ENCODE measurements at places on chromosomes 1 and 21. TPM values are rescaled to one million over a fixed set of nuclear protein-coding genes. Genes with fewer than 3 reads are reported as not detected.

Gene ERMAP
- 4.2 TPM for total RNA-seq

Gene LCE3D
- 1.8 TPM for total RNA-seq

Gene DSTYK
- total RNA-seq, result 10.1 TPM

Gene CELA2A
- total RNA-seq, result not detected

Gene MTF1
- total RNA-seq, result 5.4 TPM

Gene TNFRSF9
- total RNA-seq, result 3.6 TPM

Gene HCRTR1
- not detected for total RNA-seq

Gene IQCC
- 1.9 TPM for total RNA-seq

Gene TNFSF4
- 0.05 TPM for total RNA-seq

Gene TMIGD3
- not detected for total RNA-seq

Gene ABCD3
- total RNA-seq, result 21.7 TPM

Gene CYP4Z1
- total RNA-seq, result not detected

Gene OR2M3
- not detected for total RNA-seq

Gene TAL1
- total RNA-seq, result not detected

Gene TRIM67
- 0.12 TPM for total RNA-seq

Gene DCST2
- 0.72 TPM for total RNA-seq

Gene TLR5
- total RNA-seq, result 0.49 TPM

Gene EPHA10
- 0.87 TPM for total RNA-seq

Gene SLC1A7
- total RNA-seq, result not detected

Gene PLA2G4A
- 9.4 TPM for total RNA-seq

Gene RASAL2
- total RNA-seq, result 13.8 TPM

Gene CKS1B
- total RNA-seq, result 323 TPM

Gene COL6A1
- total RNA-seq, result 12.9 TPM

Gene L1TD1
- total RNA-seq, result not detected

Gene MACO1
- total RNA-seq, result 9.4 TPM

Gene EFCAB14
- total RNA-seq, result 26.1 TPM

Gene TNFAIP8L2
- total RNA-seq, result not detected

Gene SPATA45
- total RNA-seq, result not detected

Gene WNT3A
- 0.08 TPM for total RNA-seq

Gene RGS8
- total RNA-seq, result not detected

Gene ETNK2
- 8.1 TPM for total RNA-seq

Gene KCND3
- total RNA-seq, result not detected

Gene THEM4
- total RNA-seq, result 14.4 TPM

Gene LCE1B
- total RNA-seq, result not detected

Gene LMOD1
- not detected for total RNA-seq

Gene FCRL5
- total RNA-seq, result not detected

Gene CD34
- not detected for total RNA-seq

Gene PPM1J
- total RNA-seq, result 1.3 TPM

Gene RNU1-3
- not detected for total RNA-seq
